ENCODE measurements at places on chromosomes 6 and 20.

- DNase-seq: no peak
These were observed 255.3 kb upstream of the GJE1 start for GRCh38 chr6:141877275-141877983.

- no peak for DNase-seq
These were observed 79.2 kb upstream of the CD93 start for GRCh38 chr20:23165307-23165750.

GRCh38 chr6:44454198-44454597 lies 66.7 kb downstream of the CDC5L start:
- no peak for DNase-seq

- no peak for DNase-seq
These were observed 65.5 kb downstream of the SMOC2 start for GRCh38 chr6:168506460-168506859.

- no peak for DNase-seq
These were observed 42.4 kb downstream of the SCGN start for GRCh38 chr6:25694366-25694765.

GRCh38 chr6:151807513-151808370 lies at the start of gene ESR1:
Gene ESR1 (plus strand): TSS chr6:151807682. CDS start chr6:151807913, 231 bp downstream.
- no peak for DNase-seq

DNA sequence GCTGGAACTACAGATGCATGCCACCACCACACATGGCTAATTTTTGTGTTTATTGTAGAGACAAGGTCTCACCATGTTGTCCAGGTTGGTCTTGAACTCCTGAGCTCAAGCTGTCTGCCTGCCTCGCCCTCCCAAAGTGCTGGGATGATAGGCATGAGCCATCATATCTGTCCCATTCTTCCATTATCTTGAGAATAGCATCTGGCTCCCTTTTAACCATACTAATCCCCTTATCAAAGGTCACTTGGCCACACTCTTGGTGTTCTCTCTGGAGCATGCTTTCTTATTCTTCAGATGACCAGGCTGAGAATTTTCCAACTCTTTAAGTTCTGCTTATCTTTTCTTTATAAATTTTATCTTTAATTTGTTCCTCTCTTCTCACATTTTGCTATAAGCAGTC lies 15.9 kb upstream of the TRERF1 start:
- DNase-seq: no peak

- DNase-seq: no peak
These were observed 214.7 kb upstream of the PROKR2 start for GRCh38 chr20:5531318-5532081.

DNA sequence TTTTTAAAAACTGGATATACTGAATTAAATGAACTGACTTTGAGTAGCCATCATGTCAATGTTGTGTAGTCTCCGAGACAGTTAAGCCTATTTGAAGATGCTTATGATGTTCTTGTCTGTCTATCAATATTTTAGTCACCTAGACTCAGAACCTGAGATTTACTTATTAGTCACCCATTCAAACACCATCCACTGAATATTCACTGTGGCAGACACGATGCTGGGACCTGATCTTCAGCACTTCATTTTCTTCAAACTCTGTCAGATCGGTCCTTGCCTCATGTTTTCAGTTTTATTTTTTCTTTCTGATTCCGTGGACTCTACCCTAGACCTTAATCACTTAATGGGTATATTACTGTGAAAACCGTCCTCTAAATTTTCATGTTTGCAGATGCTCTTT lies 123.7 kb upstream of the MCHR2 start:
- DNase-seq: no peak

- no peak for DNase-seq
These were observed 23.1 kb upstream of the FBXO9 start for GRCh38 chr6:53042112-53042511.

- no peak for DNase-seq
These were observed 129.0 kb downstream of the KIF16B start for GRCh38 chr20:16444057-16444777.

DNA sequence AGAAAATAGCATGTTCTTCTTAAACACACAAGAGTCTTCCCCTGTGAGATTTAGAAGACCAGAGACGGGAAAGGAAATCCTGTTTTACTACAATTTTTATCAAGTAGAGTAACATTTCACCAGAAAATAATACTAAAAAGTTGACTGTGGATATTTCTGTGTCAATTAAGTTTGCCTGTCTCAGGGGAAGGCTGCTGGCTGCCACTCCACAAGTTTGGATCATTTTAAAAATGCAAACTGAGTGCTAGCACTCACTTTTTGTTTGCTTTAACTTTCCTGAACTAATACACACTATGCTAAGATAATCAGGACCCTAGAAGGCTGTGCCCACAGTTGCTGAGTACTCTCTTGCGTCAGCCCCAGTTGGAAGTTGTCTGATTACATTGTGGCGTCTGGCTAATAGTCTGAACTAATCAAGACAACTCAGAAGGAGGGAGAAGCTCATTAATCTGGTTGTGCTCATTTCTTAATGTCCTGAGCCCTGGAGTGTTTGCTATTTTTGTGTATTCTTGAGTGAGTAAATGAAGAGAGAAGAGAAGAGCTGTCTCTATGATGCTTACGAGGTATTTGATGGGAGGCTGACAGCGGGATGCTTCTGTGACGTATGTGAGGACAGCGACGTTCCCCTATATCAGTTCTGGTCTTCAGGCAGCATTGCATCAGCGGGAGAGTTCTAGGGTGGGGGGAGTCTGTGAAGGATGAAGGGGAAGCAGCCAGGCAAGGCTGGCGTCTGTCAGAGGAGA lies 664.2 kb downstream of the QKI start:
- DNase-seq: no peak

DNA sequence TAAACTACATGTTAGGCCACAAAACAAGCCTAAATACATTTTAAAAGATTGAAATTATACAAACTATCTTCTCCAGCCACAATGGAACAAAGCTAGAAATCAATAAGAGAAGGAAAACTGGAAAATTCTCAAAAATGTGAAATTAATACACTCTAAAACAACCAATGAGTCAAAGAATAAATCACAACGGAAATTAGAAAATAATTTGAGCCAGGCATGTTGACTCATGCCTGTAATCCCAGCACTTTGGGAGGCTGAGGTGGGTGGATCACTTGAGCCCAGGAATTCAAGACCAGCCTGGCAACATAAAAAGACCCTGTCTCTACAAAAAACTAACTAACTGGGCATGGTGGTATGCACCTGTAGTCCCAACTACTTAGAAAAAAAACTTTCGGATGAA lies 6.3 kb upstream of the WFDC13 start:
- no peak for DNase-seq

GRCh38 chr6:26594131-26594498 lies 2.6 kb upstream of the ABT1 start:
- DNase-seq: no peak

DNA sequence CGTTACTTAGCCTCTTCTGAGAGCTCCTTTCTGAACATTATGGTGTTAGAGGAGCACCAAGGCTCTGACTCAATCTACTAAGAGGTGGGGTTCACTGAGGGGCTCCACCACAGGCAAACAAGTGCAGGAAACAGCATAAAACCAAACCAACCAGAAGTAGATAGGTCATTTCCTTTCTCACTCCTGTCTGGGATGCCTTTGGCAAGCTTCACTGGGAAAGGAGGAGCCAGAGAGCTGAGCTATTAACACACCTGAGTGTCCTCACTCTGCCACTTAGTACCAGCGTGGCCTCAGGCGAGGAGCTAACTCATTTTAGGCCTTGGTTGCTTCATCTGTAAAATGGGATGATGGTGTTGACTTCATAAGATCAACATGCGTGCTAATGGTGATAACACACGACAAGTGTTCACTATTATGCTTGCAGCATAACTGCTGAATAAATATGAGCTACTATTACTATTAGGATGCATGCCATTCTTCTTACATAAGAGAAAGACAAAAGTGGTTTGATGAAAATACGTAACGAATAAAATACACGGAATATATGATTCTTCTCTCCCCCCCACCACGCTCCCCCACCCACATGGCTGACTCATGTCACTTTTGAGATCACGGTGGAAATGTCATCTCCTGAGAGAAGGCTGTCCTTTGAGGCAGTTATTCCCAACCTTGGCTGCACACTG lies 185.4 kb downstream of the BCAS1 start:
- DNase-seq: peak; percentile 51

GRCh38 chr6:157716251-157716995 lies 106.6 kb upstream of the SNX9 start:
- no peak for DNase-seq

GRCh38 chr6:157847846-157848245 lies 24.8 kb downstream of the SNX9 start:
- no peak for DNase-seq

GRCh38 chr6:87767478-87767877 lies 65.4 kb upstream of the AKIRIN2 start:
- no peak for DNase-seq

- DNase-seq: no peak
These were observed 615.5 kb downstream of the C6orf118 start for GRCh38 chr6:164693944-164694343.

GRCh38 chr20:20085071-20085470 lies 32.7 kb downstream of the CFAP61 start:
- DNase-seq: no peak

GRCh38 chr6:26575494-26575939 lies 21.2 kb upstream of the ABT1 start:
- no peak for DNase-seq

- no peak for DNase-seq
These were observed 42.0 kb downstream of the JARID2 start for GRCh38 chr6:15287670-15288375.

- no peak for DNase-seq
These were observed 111.0 kb downstream of the RIMS1 start for GRCh38 chr6:71997341-71997740.

- DNase-seq: no peak
These were observed 78.1 kb downstream of the AFDN start for GRCh38 chr6:167904791-167905190.

- no peak for DNase-seq
These were observed 271.1 kb upstream of the AGPAT4 start for GRCh38 chr6:161544801-161545480.

- DNase-seq: no peak
These were observed 114.3 kb upstream of the MAFB start for GRCh38 chr20:40803381-40803780.

GRCh38 chr20:62656197-62656918 lies 14.1 kb downstream of the SLCO4A1 start:
- DNase-seq: no peak

GRCh38 chr6:101907356-101908217 lies 514.1 kb downstream of the GRIK2 start:
- no peak for DNase-seq

- no peak for DNase-seq
These were observed 79.6 kb downstream of the RPS12 start for GRCh38 chr6:132893772-132894490.

DNA sequence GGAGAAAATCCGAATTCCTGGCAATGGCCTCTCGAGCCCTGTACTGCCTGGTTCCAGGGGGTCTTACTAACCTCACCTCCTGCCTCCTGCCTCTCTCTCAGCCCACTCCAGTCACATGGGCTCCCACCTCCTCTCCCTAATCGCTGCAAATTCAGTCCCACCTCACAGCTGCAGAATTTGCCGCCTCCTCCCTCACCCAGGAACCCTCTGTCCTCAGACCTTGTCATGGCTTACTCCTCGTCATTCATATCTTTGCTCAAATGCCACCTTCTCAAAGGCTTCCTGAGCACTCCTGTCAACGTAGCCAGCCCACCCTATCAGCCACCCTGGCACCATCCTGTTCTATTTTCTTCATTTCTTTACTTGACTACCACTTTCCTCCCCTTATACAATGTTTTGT lies 89.0 kb downstream of the SLC2A10 start:
- DNase-seq: no peak

DNA sequence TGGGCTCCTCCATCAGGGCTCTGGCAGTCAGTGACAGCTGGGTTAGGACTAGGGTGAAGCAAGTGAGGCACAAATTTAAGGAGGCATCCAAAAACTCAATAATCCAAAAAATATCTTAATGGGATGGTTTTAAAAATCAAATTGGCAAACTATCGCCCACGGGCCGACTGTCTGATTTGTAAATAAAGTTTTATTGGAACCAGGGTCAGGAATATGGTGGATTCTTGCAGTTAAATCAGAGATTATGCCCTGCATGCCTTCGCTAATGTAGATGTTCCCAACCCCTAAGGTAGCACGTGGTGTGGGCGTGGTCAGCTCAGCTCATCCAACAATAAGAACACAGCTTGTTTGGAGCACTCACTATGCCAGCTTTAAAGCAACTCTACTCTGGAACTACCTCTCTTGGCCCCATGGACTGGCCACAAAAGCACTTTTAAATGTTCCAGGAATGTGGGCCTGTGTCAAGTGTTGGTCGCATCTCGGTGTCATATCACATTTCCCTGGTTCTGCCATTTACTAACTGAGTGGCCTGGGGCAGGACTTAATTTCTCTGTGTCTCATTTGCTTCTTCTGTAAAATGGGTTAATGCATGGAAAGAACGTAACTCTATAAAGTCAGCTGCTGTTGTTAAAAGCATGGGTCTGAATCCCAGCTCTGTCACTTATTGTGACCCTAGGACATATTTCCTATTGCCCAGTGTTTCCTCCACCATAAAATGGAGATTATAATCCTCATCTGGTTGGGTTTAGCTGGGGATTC lies 7.0 kb downstream of the TP53RK start:
- no peak for DNase-seq

DNA sequence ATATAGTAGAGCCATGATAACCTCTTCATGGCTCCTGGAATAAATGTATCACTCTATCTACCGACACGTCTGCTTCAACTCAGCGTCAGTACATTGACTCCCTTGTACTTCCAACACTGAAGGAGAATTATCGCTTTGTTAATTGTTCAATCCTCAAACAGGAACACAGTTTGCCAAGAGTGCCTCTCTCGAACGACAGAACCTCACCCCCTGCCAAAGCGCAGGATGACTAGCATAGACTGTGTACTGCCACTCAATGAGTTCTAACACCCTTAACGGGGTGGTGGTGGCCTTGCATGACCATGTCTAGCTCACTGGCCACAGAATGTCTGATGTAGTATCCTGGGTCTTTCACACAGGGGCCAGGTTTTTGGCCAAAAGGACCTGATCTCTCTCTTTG lies 81.4 kb upstream of the HEY2 start:
- DNase-seq: no peak

- DNase-seq: no peak
These were observed 85.8 kb downstream of the MAP3K5 start for GRCh38 chr6:136706430-136706829.

DNA sequence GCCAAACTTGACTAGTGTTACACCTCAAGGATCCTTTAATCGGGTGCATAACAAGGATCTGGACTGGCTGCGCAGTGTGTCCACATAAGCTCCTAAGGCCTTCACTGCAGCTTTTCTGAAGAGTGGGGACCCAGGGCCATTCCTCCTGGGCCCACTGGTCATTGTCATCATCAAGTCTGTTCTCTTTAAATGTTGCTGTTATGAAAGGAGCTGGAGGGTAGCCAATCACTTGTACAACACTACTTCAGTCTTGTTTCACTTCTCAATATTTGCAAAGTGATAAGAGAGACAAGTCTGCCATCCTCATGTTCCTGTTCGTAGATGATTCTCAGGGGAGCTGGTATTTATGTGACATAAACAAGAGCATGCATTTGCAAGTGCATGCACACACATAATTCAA lies 149.8 kb downstream of the SYNDIG1 start:
- DNase-seq: no peak

GRCh38 chr20:10863337-10864060 lies 189.7 kb upstream of the JAG1 start:
- DNase-seq: no peak
